ENCODE measurements at places on chromosomes 6 and 20.

- no peak for DNase-seq
Measured at GRCh38 chr6:5783584-5784089, 223.1 kb downstream of the NRN1 start.

DNA sequence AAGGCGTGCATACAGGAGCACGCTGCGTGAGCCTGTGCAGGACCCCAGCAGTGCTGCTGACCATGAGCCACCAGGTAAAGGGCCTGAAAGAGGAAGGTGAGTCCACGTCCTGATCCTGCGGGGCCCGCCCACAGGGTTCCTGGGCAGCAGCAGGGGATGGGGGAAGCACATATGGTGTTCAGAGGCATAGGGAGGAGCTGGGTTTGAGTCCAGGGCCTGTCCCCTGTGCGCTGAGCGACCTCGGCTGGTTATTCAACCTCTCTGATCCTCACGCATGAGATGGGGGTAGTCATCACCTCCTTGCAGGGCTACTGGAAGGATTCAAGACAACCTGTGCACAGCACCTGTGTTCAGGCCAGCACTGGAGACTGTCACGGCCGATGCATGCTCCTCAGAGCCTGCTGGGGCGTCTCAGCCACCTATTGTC lies at the start of gene TMC2:
Gene TMC2 (plus strand): TSS at position 14 of the 427 bp plus-strand sequence. CDS start 49 bp downstream, at position 63.
- DNase-seq = no peak

DNA sequence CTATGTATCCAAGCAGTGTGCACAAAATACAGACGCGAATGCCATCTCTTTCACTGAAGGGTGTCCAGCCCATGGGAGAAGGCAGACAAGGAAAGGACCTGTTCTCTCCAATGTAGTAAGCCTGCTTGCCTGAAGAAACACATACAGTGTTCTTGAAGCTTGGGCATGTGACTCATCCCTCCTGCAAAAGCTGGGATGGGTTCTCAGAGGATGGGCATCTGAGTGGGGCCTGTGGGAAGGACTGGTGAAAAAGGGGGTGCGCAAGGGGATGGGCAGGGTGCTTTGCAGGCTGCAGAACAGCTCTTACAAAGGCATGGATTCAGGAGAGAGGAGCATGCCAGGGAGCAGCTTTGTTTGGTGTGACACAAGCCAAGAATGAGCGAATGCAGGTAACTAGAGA lies 128.1 kb downstream of the FYN start:
- DNase-seq = no peak

DNA sequence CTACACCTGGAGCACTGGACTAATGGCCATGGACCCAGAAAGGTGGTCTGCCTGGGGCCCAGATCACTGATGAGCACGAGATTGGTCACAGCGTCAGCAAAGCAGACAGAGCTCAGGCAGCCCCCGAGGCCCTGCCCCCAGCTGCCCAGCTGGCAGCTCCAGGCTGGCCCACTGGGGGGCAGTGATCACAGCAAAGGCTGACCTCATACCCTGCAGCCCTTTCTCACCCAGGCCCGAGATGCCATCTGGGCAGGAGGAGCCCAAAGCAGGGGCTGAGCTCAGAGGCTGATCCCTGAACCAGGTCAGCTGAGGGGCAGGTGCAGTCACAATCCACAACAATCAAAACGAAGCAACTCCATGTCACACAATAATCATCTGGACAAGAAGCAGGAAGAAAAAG lies 4.1 kb downstream of the MAP1LC3A start:
- DNase-seq = no peak

DNA sequence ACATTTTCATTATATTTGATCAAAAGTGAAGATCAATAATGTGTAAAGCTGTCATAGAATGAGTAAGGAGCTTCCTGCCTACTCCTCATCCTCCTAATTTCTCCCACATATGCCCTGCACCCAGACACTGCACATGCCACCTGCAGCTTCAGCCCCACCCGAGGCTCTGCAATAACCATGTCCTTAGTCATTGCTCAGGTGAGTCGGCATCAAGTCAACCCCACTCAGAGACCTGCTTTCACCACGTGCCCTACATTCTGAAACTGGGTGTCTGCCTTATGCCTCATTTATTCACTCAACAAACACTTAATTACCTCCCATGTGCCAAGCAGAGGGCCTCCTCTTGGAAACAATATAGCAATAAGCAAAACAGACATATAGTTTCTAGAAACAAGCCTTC lies 15.4 kb upstream of the TNFAIP3 start:
- no peak for DNase-seq
